ENCODE measurements at places on chromosomes 4 and X.

DNA sequence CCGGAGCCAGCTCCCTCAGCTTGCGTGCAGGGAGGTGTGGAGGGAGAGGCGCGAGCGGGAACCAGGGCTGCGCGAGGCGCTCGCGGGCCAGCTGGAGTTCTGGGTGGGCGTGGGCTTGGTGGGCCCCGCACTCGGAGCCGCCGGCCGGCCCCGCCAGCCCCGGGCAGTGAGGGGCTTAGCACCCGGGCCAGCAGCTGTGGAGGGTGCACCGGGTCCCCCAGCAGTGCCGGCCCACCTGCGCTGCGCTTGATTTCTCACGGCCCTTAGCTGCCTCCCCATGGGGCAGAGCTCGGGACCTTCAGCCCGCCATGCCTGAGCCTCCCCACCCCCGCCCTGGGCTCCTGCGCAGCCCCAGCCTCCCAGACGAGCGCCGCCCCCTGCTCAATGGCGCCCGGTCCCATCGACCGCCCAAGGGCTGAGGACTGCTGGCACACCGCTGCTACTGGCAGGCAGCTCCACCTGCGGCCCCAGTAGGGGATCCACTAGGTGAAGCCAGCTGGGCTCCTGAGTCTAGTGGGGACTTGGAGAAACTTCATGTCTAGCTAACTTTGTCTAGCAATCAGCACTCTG, 37.8 kb upstream of the SMARCAD1 start:
- DNase-seq, result no peak

DNA sequence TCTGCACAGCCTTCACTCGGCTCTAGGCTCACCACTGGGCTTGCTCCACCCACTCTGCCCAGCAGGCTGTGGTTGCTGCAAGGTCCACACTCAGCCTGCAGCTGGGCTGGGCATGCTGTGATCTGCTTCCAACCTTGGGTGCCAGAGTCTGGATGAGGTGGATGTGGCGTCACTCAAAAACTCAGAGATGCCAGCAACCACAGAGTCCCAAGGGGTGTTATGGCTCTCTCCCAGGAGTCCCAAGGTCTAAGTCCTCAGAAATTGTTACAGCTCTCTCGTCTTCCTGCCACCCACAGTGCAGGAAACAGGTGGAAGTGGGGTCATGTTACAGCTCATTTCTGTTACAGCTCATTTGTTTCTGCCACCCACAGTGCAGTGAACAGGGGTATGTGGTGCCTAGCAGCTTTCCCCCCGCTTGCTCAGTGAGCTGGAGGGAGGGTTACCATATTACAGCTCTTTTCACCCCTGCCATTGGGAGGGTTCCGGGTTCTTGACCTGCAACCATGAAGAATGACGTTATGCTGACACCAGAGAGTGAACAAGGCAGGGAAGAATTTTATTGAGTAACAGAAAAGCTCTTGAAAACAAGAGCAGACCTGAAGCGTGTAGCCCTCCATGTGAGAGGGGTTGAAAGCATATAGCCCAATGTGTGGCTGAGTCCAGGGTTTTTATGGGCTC, 893.9 kb downstream of the PCDH7 start:
- DNase-seq, result no peak

DNA sequence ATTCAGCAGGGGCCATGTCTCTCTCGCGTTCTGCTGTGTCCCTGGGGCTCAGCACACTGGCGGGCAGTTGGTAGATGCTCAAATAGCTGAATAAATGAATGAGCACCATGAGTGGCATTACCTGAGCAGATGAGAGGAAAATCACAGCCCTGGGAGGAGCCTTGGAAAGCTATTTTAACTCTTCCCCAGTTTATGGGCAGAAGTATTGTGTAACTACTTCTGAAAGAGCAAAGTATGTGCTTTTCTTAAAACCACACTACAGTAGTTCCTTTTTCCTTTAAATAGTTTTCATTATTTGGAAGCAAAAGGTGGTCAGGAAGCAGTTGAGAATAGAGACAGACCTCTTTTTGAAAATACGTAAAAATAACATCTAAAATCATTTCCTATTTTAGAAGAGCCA, 3.0 kb upstream of the PLAC1 start:
- DNase-seq, result no peak

GRCh38 chr4:106450249-106450648, 81.7 kb upstream of the GIMD1 start:
- DNase-seq, result no peak

- no peak for DNase-seq
Measured at GRCh38 chr4:183960046-183960420, 54.9 kb downstream of the STOX2 start.

GRCh38 chr4:94304365-94304971, 38.2 kb downstream of the HPGDS start:
- DNase-seq, result peak; percentile 6

- no peak for DNase-seq
Measured at GRCh38 chrX:41607264-41607832, 81.4 kb upstream of the GPR34 start.

- DNase-seq, result no peak
Measured at GRCh38 chr4:96092151-96092705, 252.3 kb downstream of the PDHA2 start.

DNA sequence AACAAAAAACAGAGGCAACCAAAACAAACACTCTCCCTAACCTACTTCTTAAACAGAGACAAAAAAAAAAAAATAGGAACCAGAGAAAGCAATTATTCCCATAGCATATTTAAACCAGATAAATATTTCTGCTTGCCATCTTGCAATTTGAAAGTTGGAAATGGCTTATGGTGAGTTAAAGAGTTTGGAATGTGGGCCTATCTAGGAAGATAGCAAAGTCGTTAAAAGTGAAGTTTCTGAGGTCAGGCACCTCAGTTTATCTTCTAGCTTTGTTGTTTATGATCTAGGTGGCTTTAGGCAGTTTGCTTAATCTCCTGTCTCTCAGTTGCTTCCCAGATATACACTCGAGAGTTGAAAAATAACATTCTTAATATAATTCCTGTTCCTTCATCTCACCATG, 284.2 kb downstream of the KCNIP4 start:
- no peak for DNase-seq

- DNase-seq, result no peak
Measured at GRCh38 chr4:24024157-24024556, 134.3 kb upstream of the PPARGC1A start.

DNA sequence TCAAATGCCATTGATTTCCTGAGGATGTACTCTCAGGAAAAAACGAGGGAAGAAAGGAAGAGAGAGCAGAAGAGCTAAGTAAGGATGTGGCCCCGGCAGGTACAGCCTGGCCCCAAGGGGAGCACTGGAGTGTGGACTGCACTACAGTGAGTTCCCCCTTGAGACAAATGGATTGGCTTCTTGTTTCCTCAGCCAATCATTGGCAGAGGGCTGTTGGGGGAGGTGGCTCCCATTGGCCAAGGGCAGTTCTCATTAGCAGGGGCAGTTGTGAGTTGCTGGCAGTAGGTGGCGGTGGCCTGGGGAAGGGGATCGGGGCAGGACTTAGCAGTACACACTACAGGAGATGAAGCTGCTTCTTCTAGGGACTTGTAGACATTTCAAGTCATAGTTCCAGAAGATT, 24.1 kb upstream of the OCIAD2 start:
- DNase-seq, result no peak

DNA sequence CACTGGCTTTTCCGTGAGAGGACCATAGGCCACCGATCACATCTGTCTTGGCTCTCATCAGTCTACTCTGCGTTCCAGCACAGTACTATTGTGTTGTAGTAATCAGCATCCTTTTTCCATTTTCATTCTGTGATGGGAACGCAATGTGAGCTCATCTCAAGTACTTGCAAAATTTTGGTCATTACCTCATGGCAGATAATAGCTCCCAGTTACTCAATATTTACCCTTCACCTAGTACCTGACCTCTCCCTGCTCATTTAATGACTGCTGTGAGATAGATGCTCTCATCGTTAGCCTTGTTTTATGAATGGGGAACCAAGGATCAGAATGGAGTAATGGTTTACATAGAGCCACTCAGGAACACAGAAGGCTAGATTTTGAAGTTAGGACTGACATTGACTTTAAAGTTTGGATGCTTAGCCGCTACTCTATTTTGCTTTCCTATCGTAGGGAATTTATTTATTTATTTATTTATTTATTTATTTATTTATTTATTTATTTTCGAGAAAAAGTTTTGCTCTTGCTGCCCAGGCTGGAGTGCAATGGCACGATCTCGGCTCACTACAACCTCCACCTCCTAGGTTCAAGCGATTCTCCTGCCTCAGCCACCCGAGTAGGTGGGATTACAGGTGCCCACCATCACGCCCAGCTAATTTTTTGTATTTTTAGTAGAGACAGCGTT, 6.5 kb upstream of the GPR101 start:
- no peak for DNase-seq

DNA sequence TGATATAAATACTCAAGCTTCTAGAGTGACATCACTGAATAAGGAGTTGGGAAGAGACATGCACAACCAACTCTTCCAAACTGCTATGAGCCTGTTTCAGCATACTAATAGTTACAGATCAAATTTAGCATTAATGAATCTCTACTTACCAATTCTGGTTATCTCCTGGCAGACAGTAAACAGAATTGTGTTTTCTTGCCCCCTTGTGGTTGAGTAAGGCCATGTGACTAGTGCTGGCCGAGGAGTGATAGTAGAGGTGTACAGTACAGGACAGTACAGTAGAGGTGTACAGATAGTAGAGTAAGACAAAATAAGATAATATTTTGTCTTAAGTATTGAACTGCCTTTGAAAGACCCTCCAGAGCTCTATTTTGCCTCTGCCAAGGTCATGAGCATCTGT, 681.4 kb downstream of the GABRG1 start:
- DNase-seq, result no peak

GRCh38 chr4:24722026-24722568, 73.3 kb upstream of the SOD3 start:
- no peak for DNase-seq

- no peak for DNase-seq
Measured at GRCh38 chrX:34624416-34624815, 32.7 kb downstream of the TMEM47 start.

- DNase-seq, result peak; percentile 6
Measured at GRCh38 chr4:3073158-3074077, 920 bp downstream of the HTT-AS start.

GRCh38 chr4:90443231-90443630, 316.0 kb downstream of the CCSER1 start:
- DNase-seq, result no peak

DNA sequence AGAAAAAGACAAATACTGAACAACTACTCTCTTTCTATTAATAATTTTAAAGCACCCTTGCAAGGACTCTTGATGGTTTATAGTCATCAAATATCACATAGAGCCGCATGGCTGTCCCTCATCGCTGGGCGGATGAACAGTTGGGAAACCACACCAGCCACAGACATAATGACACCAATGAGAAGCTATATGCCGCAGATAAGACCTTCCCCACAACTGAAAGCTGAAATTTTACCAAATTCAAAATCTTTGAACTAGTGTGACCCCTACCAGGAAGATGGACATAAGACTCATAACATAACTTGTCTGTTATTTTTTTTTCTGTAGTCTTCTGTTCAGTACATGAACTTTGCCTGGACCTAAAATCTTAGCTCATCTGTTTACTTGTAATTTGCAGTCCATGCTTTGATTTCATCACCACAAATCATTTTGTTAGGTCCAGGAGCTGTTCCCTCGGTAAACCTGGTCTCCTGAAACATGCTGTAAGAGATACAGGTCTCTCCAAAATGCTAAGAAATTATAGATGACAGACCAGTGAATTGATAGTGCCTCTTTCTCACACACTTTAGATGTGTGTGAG, 157.3 kb upstream of the RAPGEF2 start:
- no peak for DNase-seq

- no peak for DNase-seq
Measured at GRCh38 chrX:139692506-139692849, 15.5 kb downstream of the MCF2 start.

DNA sequence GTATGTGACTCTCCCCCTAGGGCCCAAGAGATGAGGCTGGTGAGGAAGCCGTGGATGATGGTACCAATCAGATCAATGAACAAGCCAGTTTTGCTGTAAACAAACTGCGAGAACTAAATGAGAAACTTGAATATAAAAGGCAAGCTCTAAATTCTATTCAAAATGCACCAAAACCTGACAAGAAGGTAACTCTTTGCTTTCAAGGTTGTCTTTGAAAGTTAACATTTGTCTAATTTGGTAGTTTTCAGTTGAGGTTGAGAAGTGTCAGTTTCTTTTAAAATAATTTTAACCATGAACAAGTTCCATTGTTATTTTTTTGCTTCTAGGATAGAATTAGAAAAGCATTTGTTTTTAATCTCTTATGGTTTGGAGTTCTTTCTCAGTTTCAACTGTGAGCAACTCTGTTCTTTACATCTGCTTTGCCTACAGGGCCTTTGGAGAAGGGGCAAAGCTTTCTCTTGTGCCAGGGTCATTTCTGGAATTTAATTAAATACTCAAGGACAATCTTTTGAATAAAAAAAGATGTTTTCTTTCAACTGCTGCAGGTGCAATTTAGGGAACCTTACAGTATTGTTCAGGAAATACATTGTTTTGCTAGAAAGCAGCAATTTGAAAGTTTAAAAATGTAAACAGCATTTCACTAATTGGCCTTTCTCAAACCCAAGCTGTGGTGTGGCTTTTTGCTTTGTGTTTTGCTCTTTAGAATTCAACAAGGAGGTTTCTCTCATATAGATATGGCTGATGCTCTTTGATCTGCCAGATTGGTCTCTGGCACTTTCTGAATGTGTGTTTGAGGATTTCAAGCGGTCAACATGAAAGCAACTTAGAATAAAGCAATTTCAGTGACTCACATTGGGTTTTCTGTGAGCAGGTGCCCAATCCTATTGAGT, 62.9 kb downstream of the LRP2BP start:
- no peak for DNase-seq

GRCh38 chr4:167787231-167787630, 305.1 kb upstream of the ANXA10 start:
- no peak for DNase-seq

DNA sequence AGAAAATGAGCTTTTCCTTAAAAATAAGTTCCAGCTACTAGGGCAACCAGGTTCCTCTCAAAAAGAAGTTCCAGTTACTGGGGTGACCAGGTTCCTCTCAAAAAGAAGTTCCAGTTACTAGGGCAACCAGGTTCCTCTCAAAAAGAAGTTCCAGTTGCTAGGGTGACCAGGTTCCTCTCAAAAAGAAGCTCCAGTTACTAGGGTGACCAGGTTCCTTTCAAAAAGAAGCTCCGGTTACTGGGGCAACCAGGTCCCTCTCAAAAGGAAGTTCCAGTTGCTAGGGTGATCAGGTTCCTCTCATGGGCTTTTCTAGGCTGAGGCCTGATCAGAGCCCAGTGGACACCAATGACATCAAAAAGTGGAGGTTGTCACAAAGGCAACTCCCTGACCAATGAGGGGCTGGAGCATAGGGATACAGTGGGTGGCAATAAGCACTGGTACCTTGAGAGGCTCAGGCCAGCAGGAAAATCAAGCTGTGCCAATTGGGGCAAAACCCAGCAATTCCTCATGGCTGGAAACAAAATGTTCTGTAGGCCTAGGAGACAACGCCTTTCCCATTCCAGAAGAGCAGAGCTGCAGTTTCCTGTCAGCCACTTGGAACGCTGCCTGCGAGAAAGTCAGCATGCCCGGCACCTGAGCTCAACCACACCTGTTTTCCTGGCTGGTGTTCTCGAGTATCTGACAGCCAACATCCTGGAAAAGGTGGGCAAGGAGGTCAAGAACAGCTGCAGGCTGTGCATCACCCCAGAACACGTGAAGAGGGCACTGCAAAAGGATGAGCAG, 12.3 kb upstream of the SYTL5 start:
- no peak for DNase-seq
